GM19239 (cell line): ENCODE measurements at places on chromosomes 16 and 17.

GRCh38 chr17:81170727-81171494 lies 4.9 kb upstream of the AATK start:
- no peak for DNase-seq

GRCh38 chr16:22888791-22889190 lies 74.8 kb downstream of the HS3ST2 start:
- no peak for DNase-seq

DNA sequence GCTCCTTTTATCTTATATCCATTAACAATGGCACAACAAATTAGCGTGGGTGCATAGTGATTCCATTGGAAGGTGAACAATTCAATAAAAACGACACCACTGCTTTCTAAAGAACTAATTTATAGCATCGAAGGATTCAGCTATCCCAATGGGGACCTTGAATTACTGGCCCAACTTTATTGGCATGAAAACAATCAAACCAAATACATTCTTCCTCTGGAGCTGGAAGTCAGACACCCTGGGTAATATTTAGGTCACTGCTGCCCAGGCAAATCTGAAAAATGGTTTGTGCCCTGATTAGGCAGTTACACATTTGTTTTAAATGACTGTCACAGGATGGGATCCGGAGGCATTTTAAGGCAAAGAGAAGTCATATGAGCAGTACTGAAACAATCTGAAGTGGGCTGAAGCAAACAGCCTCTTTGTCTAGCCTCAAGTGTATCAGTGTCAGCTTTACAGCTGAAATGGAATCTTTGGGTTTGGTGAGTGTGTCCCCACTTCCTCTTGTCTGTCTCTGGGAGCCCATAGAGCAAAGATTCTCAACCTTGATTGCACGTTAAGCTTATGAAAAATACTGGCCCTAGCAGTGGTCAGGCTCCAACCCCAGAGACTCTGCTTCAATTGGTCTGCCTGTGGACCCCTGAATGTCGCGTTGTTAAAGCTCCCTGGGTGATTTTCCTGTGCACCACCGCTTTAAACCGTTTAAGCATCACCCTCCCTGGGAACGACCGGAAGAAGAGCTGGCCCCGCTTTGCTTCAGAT lies 30.3 kb downstream of the CDK5R1 start:
- DNase-seq: no peak

DNA sequence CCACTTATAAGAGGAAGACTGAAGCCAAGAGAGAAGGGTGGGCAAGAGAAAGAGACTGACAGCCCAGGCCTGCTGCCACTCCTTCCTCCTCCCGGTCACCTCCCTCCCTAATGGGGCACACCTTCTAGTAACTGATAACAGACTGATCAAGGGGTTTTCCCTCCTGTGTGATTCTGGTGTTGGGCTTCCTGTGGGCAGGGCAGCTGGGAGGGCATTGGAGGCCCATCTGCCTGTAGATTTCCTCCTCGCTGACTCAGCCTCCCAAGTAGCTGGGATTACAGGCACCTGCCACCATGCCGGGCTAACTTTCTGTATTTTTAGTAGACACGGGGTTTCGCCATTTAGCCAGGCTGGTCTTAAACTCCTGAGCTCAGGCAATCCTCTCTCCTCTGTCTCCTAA lies 16.2 kb downstream of the CA4 start:
- no peak for DNase-seq

DNA sequence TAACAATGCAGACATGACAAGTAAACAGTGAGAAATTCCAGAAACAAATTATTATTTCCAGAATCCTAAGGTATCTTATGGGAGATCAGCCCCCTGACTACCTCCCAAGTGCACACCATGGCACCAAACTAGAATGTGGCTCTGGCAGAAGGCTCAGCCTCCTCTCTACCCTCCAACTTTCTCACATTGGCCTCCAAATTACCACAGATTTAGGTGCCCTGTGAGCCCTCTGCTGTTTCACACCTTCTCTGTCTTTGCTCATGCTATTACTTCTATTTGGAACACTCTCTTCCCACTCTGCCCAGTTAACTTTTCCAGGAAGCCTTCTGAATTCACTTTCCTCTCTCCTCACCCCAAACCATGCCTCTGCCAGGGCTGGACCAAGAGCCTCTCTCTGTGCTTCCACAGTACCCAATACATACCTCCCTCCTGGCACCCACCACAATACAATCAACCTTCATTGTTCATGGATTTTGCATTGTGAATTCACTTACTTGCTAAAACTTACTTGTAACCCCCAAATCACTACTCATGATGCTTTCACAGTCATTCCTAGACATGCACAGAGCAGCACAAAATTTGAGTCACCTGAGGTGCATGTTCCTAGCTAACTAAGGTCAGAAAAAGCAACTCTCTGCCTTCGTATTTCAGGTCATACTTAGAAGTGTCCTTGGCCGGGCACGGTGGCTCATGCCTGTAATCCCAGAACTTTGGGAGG lies 31.4 kb downstream of the SMG6 start:
- no peak for DNase-seq

GRCh38 chr16:67720236-67720635 lies 1.1 kb upstream of the GFOD2 start:
- DNase-seq: no peak
